NCI-H2029 (cell line): ENCODE measurements at places on chromosomes 1 and 21.

GRCh38 chr1:209029737-209030136 is 553.8 kb upstream of the CAMK1G start:
- DNase-seq = peak; percentile 4

GRCh38 chr1:15089258-15089992 is 64.1 kb upstream of the TMEM51 start:
- no peak for DNase-seq

DNA sequence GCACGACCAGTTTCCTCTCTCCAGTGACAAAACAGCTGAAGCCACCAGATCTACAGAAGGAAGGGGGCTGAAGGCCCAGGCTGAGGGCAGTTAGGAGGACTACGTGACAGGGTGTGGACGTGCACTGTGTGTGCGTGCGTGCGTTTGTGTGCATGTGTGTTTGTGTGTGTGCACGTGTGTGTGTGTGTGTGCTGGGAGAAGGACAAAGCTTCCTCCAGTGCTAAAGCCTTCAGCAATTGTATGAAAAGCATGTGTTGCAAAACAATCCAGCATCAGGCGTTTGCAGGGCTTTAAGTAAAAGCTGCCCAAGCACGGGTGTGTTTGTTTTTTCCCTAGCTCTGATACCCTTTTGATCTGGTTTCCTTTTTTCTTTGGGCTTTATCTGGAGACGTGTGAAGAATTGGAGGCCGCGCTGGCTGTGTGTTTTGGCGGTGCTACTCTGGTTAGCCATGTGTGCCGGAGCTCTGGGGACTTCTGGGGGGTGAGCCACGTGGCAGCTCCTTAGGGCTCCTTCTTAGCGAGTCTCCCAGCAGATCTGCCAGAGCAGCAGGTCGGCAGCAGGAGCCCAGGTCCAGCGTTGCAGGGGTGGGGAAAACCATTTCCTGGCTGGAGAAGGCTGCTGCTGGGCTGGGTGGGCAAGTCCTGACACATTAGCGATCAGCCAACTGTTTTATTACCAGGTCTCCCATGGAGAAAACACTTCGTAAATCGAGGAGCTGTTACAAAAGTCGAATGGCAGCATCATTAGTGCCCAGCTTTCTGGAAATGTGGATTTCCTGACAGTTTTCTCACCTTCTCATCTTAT is 73.4 kb downstream of the UCK2 start:
- DNase-seq = no peak

DNA sequence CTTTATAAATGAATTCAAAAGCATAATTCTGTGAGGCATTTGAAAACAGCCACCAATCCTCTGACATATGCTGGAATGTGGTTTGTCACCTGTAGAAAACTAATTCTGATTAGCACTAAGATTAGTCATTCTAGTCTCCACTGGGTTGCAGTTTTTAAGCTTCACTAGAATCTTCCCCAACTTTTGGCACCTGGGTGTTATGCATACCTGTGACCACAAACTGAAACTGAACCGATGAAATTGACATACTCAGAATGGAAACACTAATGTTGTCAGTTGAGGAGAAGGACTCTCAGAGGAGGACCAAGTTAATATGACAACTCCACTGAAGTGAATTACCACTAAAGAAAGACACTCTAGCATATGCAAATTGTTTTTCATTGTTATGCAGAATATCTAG is 285.8 kb upstream of the NEGR1 start:
- DNase-seq = no peak

DNA sequence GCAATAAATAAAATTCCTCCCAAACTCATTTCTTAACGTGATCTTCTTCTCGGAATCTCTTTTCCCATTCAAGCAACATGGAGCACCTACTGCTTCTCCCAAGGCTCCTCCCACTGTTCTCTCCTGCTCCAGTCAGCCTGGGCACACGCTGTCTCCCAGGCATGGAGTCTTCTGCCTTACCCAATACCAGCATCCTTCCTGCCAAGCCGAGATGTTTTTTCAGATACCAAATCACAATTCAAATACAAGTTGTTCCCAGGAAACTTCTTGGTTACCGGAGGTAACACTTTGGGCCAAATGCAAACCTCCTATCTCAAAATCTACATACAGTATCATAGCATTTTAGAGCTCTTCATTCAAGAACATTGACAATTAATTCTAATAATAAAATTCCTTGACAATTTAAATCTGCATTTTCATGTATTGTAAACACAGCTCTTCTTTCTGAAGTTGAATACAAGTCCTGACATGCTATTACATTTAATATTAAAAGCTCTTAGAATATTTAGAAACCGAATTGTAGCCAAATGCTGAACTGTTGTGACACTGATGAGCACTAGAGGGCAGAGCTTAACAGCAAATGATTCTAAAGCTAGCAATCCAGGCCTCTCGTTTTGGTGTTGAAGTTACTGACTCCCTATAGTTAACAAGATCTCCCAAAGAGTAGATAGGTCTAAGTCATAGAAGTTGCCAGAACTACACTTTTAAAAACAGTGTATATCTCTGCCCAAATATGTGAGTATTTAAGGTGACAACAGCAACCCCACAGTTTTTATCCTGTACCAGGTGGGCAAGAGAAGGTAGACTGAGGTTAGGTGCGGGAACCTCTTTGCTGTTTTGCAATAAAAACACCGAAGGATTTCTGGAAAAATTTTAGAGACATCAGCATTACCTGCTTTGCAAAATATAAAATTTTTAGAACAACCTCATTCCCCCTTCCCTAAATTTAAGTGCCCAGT is 52.3 kb downstream of the BCAR3 start:
- DNase-seq = peak; percentile 55

DNA sequence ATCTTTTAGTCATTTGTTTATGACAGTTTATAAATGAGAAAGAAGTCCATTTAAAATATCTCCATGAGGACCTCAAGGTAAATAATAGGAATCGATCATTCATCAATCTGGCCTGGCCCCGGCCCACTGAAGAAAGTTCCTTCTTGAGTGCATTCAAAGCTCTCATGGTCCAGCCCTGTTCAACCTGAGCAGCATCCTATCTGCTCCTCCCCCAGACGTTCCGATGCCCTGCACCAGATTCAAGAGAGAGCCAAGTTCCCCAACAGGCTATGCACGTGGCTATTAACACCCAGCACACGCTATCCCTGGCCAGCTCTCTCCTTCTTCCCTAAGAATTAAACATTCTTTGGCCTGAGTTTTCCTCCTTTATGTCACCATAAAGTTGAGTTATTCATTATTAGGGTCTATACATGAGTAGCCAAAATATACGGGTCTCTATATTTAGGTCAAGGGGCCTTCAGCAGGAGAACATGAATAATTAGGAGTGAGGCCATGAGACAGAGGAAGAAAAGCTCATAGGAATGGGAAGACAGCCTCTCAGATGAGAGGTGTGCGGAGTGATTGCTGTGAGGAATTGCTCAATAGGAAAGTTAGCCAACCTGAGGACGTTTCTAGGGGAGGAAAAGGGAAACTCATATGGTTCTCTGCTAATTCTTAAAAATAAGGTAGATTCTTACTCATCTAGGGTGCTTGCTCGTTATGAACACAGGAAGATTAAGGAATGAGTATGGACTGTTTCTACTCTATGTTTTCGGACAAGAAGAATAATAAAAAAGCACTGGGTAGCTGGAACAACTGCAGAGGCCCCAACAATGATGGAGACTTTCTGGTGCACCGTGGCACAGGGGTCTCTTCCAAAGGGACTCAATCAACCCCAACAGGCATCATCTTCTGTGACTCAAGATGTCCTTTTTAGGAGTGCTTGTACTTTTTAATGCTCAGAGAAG is 23.6 kb downstream of the RUNX1 start:
- DNase-seq = no peak

GRCh38 chr1:43199093-43199726 is 27.1 kb downstream of the CFAP57 start:
- peak; percentile 91 for DNase-seq

DNA sequence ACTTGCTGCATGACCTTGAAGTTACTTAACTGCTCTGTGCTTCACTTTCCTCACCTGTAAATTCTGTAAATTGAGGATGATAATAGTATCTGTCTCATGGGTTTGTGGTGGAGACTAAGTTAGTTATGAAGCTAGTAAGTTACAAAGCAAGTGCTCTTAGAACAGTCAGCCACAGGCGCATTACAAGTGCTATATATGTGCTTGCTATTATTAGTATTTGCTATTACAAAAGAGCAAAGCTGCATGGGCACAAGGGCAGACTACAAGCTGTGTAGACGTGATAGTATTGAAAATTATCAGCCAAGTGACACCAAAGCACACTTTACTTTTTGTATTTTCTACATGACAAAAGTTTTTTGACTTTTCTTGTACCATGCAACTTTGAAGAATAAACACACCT is 150.9 kb upstream of the CTTNBP2NL start:
- no peak for DNase-seq

DNA sequence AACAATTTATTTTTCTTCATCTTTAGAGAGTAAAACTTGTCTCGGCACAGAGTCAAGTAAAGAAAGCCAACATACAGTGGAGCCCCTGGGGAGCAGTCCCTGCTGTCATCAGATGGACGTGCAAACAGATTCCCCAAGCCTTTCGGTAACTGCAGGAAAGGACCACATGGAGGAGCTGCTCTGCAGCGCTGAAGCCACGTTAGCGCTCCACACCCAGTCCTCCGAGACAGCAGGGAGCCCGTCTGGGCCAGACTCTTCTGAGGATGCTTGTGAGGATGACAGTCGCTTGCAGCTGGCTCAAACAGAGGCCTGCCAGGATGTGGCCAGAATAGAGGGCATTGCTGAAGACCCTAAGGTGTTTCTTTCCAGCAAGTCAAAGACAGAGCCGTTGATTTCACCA is 77.1 kb upstream of the SCCPDH start:
- DNase-seq = no peak

GRCh38 chr1:226985239-226985838 is 45.2 kb downstream of the COQ8A start:
- DNase-seq = no peak

DNA sequence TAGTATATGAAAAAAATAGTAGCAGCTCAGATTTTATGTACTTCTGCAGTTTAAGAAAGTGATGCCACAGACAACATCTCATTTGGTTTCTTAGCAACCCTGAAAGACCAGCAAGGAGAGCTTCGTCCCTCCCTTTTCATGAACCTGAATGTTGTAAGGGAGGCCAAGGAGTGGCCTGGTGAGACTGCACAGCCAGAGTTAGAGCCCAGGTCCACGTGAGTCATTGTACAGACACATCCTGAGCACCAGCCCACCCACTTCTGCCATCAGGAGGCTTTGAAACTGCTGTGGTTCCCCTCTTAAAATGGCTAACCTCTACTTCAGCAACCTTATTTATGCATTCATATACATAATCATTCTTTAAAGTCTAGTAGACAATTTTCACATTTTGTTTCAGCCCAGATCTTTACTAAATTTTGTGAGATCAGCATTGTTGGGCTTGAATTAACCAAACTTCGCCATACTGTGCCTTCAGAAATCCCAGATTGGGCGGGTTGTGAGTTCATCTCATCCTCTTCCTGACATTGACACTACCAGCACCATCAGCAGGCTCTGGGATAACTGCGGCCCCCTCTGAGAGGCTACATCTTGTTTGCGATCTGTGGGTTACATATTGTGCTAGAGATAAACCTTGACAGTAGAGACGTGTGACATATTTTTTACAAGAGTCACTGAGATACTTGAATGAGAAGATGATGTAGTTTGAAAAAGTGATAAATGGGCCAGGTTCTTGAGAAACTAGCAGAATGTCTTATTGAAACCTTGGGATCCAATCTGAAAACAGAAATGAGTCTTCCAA is 106.7 kb downstream of the CAMTA1 start:
- no peak for DNase-seq

DNA sequence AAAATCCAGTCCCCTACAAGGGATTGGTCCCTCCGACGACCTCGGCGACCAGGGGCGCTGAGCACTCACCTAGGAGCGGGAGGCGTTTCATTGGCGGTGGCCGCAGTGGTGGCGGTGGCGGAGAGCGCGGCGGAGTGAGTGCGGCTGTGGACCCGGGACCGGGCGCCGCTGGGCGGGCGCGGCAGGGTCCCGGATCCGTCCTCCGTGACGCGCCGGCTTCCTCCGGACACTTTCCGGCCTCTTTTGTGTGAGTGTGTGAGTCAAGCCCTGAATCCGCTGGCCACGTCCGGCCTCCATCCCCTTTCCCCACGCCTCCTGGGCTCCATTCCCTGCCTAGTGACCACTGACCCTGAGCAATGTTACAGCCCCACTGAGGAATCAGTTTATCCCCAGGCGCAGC is at the start of gene ADGRL4:
Gene ADGRL4, minus strand, starts transcription at position 167 of the 400 bp plus-strand sequence. Its CDS starts 76 bp downstream, at position 91.
- DNase-seq = no peak

- no peak for DNase-seq
Measured at GRCh38 chr1:190172651-190173430, 304.8 kb downstream of the BRINP3 start.

- DNase-seq = peak; percentile 52
Measured at GRCh38 chr1:25486602-25487001, 55.9 kb downstream of the MACO1 start.

DNA sequence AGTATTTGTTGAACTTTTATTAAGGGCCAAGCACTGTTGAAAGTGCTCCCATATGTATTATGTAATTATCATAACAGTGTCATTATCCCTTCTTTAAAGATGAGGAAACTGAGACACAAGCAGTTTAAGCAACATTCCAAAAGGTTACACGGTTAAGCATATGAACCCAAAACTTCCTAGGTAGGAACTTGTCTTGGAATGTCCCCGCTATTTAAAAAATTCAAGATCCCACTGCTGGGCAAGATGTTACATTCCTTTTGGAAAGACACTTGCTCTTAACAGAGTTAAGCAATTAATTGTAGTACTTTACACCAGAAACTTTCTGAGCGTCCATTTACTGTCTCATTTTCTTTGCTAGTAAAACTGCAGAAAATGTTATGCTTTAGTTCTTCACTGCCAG is 15.6 kb downstream of the LMO4 start:
- no peak for DNase-seq

DNA sequence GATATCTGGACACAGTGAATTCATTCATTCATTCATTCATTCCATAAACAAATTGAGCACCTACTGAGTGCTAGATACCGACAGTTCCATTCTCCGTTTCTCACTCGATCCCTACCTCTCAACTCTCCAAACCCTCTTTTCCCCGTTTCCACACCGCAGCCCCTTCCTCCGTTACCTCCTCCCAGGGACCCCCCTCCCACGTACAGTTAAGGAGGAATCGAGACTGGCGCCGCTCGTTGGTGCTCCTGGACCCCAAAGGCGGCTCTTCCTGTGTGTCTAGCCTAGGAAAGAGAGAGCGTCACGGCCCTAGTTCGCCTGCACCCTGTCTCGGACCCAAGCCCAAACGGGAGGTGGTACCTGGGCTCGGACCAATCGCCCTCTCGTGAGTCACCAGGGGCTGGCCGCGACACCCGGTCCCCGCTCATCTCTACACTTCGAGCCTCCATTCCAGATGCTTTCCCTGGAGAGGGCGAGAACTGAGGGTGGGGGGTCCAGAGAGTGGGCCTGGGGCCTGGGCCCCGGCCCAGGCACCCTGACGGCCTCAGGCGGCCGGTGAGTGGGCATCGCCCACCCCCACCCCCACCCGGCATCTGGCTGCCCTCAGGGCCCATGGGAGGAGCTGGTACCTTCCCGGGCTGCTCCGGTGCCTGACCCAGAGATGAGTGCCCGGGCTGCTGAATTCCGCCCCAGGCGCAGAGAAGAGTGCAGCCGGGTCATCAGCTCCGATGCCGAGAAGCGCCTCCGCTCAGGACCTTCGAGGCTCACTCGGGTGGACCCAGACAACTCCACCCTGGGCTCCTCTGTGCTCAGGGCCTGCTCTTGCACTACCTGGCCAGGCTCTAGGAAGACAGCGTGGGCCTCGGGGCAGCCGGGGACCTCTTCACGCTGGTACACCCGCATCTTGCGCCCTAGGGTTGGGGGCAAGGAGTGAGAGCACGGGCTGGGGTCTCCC is 4.9 kb downstream of the ARHGEF19 start:
- DNase-seq = no peak
